Stimulated activated CD4-positive, alpha-beta T cell treated with anti-CD3 and anti-CD28 coated beads, TNF-alpha, amount 100 ng/mL, for 1 hour (primary cell): ENCODE measurements at places on chromosomes 2 and 18.

GRCh38 chr2:52429171-52429570 is 1338.4 kb upstream of the CHAC2 start:
- DNase-seq = no peak

GRCh38 chr2:230330725-230331124 is 3.7 kb downstream of the SP140L start:
- no peak for DNase-seq

DNA sequence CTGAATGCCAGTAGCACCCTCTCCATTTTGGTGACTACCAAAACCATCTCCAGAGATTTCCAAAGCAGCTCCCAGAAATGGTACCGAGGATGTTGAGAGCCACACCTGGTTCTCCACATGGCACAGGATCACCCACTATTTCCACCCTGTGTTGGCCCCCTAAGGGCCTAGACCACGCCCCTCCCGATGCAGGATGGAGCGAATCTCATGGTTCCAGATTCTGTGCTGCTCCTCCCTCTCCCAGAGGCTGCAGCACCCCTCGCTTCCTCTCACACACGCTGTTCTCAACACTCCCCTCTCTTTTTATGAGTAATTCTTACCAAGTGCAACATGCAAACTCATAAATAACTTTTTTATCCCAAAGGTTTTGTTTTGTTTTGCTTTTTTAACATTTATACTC is 571.5 kb downstream of the STK39 start:
- DNase-seq = no peak

DNA sequence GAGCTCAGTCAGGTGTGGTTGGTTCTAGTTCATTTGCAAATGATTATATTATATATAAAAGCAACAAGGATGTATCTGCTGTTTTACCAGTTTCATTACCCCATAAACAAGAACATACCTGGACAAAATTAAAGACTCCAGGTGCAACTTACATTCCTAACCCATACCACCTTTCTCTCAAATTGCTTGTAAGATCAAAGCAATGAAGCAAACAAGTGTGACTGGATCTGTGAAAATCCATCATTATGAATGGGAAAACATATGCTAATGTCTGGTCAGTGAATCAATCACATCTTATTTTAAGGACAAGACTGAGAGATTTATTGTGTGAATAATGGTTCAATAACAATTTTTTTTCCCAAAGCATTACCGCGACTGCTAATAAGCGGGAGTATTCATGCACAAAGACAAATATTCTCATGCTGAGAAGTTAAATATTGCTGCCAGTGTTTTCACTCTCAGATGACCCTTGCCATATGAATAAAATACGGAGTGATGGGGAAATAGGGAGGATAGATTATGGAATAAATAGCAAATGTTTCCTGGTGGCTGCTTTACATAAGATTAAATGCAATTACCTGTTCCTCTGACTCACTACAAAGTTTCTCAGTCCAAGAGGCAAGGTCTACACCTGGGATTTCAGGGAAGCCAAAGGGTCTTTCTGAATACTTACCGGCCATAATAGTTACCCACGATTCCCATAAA is 59.3 kb downstream of the WDR75 start:
- DNase-seq = no peak

DNA sequence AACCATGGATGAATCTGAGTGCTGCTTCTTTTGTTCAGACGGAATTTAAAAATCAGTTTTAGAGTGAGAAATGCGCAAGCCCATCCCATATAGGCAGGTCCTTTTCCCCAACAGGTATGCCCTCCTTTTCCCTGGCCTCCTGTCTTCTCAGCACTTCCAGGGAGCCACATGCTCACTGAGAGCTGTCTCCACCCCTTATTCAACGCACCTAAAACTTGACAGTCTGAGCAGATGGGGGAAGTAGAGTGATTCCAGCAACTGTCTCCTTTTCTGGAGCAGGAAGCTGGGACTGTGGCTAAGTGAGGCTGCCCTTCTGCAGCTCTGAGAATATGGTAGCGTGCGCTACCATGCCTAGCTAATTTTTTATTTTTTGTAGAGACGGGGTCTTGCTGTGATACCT is 53.1 kb upstream of the NOSTRIN start:
- DNase-seq = no peak

- no peak for DNase-seq
Observed at GRCh38 chr2:216370961-216371712, 1.1 kb downstream of the MARCHF4 start.

DNA sequence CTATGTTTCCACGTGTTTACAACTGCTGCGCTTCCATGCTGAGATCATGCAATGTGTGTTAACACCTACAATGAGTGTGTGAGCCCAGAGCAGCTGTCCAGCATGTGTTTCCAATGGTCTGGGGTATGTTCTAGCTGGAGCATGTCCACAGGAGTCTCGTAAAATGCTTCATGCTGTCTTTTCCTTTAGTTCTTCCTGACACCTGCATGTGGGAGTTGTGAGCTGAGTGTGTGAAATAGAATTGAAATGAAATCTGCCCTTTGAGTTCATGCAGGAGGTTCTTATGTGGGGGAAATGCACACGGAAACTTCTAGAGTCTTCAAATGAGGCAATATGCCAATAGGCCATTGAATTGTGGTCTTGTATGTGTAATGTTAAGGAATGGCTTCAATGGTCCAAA is 205.1 kb downstream of the RND3 start:
- DNase-seq = no peak

- DNase-seq = no peak
Observed at GRCh38 chr2:173205375-173205774, 129.7 kb downstream of the MAP3K20 start.

DNA sequence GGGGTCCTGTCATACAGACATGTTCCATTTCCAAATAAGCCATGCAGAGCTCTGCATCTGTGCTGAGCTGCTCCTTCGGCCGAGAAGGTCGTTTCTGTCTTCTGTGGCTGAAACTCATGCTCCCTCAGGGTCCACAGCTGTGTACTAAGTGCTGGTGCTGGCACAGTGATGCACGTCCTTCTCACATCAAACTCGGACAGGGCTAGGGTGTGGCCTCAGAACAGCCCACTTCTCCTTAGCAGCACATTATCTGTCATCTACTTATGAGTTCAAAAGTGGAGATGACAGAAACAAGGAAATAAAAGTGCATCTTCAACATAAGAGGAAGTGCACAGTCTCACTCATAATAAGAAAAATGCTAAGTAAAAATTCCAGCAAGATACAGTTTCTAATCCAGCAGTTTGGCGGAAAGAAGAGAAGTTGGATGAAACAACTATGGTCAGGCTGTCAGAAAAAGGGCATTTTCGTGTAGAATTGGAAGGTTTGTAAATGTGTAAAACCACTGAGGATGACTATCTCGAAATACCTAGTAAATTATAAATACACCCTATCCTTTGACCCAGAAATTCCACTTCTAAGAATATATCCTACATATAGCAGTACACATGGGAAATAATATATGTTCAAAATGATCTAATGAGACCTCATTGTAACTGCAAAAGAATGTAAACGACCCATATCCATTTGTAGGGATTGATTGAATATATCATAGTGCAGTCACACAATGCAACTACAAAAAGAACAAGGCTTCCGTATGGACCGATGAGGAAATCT is 53.7 kb upstream of the APCDD1 start:
- DNase-seq = no peak

DNA sequence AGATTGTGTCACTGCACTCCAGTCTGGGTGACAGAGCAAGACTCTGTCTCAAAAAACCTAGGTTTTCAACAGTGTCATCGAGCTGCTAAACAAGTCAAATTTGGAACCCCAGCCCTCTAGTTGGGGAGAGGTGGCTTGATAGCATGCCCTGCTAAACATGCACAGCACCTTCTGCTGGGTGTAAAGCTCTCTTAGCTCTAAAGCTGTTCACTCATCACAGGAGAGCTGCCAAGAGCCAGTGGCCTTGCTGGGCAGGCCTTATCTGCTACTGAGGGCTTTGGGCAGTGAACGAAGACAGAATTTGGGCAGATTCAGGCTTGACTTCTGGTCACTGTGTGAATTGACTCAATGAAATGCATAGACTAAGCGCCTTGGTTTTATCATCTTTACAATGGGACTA is 101.3 kb downstream of the LYPD1 start:
- no peak for DNase-seq

- DNase-seq = no peak
Observed at GRCh38 chr2:147789720-147790119, 55.1 kb upstream of the ACVR2A start.

GRCh38 chr2:199470361-199470671 is 12.6 kb upstream of the SATB2 start:
- DNase-seq = no peak

DNA sequence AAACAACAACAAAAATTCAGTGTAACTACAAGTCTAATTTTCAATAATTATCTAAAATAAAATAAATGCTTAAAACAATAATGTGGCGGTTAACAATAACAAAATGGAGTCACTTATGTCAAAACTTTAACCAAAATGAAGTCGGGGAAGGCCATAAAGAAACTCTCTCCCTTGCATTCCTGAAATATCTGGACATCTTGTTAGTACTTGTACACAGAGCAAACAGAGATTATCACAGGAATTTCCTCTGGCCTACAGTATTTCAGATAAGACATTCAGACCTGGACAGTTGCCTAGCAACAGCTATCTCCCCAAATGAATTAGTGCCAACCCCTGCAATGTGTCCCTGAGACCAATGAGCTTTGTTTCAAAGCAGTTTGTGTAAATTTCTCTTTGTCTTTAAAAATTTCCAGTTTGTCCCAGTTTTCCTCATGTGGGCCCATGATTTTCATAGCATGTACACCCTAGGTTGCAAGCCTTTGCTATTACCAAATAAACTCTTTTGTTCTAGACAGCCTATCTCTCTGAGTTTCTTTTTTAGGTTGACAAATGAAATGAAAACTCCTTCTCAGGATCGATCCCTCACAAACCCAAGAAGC is 68.6 kb downstream of the EXOC6B start:
- no peak for DNase-seq

DNA sequence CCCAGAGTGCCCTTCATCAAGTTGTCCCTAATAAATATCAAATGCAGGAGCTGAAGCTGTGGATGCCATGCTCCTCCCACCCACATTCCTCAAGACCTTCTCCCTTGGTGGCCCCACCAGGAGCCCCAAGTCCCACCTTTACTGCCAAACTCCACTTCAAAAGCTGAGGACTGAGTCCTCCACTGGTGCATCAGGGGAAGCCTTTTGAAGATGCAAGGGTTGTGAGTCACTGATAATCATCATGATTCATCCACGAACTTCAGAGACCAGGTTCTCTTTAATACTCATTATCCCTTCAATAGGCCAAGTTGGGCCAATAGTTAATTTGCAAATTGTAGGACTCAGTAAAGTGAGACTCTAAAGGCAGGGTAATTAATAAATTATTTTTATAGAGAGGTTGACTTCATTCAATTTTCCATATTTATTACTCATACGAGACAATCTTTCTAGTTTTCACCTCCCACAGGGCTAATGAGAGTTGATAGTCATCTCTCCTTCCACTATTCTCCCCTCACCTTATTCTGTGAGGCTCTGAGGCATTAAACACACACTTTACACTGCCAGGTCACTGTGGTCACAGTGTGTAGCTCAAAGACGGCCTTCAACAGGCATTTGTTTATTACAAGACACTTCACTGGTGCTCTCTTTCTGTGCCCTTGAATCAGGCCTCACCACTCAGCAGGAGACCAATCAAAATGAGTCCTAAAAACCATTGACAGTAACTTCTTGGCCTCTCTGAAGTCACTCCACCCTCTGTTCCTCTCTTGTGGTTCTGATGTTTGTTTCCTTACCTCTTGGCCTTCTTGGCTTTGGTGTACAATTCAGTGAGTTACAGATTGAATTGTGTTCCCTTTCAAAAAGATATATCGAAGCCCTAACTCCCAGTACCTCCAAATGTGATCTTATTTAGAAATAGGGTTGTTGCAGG is 99.9 kb downstream of the TRIB2 start:
- no peak for DNase-seq

GRCh38 chr2:39243469-39244123 is at the start of gene CDKL4:
CDKL4 (minus strand) TSS chr2:39243970.
- DNase-seq = no peak

GRCh38 chr18:58507880-58508279 is 121.0 kb downstream of the ALPK2 start:
- no peak for DNase-seq

- DNase-seq = no peak
Observed at GRCh38 chr2:224260372-224261020, 141.4 kb downstream of the FAM124B start.
